ENCODE measurements at places on chromosomes 12 and 14.

- no peak for DNase-seq
Observed at GRCh38 chr12:14651371-14651770, 45.0 kb downstream of the GUCY2C start.

DNA sequence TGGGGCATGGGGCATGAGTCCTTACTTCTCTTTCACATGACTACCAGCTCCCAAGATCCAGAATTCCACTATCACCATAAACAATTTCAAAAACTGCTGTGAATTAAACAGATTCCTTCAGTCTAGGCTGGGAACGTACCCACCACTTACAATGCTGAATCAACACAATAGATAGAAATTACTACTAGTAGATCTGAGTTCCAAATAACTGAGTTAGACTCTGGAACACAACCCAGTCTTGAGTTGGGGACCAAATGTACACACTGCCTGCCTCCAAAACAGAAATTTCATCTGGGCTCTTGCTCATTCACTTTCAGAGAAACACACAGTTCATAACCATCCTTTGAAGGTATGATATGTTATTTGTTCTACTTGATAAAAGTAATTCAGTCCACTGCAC is 8.9 kb downstream of the CORO1C start:
- DNase-seq: no peak

DNA sequence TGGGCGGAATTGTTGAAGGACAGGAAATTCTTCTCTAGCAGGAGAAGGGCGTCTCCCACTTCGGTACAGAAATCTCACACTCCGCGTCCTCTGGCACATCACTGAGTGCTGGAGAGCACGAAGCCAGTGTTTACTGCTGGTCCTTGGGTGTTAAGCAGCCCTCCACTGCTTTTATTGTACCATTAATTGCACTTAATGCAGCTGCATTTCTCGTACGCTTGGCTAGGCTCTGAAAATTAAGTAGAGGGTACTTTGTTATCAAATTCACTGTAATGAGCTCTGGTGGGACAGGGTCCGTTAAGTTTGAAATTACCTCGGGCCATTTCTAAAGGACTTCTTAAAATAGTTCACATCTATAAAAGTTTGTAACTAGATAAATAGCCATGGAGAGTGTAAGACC is 411.2 kb downstream of the NPAS3 start:
- no peak for DNase-seq

DNA sequence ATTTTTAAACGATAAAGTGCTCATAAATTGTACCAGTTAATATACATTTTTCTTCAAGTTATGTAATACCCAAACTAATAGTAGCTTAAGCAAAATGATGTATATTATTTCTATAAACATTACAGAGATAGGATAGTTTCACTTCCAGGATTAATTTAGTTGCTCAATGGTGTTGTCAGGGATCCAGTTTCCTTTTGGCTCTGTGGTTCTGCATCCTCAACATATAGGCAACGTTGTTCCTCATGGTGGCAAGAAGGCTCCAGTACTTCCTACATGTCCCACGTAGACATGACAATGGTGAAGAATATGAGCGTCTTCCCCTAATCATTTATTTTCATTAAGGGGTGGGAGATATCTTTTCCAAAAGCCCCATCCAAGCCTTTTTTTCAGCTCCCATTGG is 60.7 kb upstream of the DCD start:
- no peak for DNase-seq

DNA sequence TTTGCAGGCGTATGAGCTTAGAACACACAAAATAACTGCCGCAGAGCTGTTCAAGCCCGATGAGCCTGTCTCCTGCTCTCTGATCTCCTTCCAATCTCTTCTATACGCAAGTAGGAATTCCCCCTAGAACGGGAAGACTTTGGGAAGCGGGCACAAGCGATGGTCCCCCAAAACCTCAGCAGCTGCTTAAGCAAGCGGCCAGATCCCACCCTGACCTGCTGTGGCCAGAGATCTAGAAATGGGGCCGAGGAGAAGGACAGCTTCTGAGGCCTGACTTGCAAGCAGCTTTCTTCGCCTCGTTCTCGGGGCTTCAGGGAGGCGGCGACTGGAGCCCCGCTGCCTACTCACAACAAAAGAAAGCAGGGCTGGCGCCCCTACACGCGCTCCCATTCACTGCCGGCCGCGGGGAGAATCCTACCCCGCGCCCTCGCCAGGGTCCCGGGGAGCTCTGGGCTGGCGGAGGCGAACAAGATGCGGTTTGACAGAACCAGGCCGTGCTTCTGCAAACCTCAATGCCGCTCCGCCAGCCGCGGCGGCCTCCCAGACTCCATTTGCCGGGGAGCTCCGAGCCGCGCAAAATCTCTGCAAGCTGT is 922 bp downstream of the TBX5 start:
- DNase-seq: no peak

GRCh38 chr12:29589851-29590250 is 92.4 kb upstream of the OVCH1 start:
- DNase-seq: no peak

- no peak for DNase-seq
Observed at GRCh38 chr12:106147956-106148355, 9.2 kb upstream of the NUAK1 start.

DNA sequence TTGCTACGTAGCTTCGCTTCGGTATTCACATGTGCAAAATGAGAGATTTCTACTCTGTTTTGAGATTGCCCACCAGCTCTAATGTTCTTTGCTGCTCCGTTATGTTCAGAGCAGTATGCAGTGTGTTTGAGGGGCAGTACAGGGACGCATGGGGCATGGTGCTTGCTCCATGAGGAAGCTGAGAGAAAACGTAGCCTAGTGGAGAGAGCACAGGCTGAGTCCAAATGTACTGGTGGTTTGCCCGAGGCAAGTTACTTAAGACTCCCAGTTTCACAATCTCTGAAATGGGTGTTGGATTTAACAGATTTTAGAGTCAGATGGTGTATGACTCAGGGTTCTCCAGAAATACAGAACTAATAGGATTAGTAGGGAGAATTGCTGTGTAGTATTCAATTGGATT is 310.5 kb downstream of the ETNK1 start:
- no peak for DNase-seq

DNA sequence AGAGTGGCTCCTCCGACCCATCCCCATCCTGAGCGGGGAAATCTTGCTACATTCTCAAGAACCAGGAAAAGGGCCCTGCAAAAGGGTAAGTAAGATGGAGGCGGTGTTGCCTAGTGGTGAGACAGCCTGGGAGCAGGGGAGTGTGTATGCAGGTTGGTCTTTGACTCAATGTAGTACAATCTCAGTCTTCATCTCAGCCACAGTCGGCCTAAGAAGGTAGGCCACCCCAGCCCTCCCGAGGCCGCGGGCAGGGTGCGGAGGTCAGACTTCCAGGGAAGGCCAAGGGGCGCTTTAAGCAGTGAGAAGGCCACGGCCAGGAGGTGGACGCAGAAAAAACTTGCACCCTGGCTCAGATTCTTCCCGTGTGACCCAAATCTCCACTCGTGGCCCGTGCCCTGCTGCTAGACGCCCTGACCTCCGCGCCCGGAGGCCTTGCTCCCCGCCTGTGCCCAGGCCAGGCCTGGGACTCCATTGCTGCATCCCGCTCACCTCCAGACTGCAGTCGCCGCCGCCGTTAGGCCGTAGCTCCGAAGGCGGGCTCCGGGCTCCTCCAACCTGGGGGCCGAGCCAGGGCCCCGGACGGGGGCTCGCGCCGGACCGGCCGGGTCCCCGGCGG is 435 bp downstream of the FOXM1 start:
- DNase-seq: no peak

- no peak for DNase-seq
Observed at GRCh38 chr14:37406095-37406494, 189.0 kb downstream of the FOXA1 start.

DNA sequence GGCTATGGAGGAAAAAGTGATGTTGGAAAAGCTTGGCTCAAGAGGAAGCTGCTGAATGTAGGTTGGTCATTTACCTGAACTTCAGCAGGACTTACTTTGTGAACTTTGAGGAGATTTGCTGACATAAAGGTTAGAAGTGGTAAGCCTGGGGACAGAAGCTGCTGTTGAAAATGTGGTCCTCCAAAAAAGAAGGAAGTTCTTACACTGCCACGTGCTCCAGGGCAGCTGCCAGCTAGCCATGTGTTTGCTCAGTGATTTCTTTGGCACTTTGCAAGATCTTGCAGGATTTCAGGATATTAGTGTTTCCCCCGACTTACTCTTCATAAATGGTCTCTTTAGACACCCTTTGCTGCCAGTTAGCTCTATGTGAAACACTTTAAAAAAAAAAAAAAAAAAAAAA is 14.8 kb upstream of the DYRK2 start:
- DNase-seq: no peak

GRCh38 chr12:15123401-15123800 is 97.8 kb downstream of the RERG start:
- DNase-seq: no peak

DNA sequence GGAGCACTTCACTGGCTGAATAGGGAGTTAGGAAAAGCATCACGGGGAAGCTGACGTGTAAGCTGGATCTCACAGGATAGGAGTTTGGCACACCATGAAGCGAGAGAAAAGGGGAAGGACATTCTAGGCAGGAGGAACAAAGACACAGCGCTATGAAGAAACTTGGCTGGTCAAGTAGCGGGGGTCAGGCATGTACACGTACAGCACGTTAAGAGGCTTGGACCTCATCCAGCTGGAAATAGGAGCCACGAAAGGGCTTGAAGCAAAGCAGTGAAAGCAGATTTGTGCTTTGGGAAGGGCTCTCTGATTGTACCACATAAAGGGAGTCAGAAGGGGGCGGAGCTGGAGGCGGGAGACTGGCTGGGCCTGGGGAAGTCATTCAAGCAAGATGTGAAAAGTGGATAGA is 19.6 kb upstream of the GALNT8 start:
- DNase-seq: no peak

DNA sequence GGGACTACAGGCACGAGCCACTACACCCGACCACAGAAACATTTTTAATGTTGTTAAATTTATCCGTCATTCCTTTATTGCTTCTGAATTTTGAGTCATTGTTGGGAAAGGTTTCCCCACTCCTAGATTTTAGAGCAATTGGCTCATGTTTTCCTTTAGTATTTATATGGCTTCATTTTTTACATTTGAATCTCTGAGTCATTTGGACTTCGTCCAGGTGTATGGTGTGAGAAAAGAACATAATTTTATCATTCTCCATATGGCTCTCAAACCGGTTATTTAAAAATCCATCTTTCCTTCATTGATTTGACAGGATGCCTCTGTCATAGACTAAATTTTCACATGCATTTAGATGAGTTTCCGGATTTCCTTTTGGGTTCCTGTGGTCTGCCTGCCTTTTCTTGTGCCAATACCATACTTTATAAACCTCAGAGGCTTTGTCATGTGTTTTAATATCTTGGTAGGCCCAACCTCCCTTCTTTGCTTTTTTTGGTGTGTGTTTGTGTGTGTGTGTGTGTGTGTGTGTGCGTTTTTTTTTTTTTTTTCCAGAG is 30.9 kb downstream of the LRTM2 start:
- no peak for DNase-seq

DNA sequence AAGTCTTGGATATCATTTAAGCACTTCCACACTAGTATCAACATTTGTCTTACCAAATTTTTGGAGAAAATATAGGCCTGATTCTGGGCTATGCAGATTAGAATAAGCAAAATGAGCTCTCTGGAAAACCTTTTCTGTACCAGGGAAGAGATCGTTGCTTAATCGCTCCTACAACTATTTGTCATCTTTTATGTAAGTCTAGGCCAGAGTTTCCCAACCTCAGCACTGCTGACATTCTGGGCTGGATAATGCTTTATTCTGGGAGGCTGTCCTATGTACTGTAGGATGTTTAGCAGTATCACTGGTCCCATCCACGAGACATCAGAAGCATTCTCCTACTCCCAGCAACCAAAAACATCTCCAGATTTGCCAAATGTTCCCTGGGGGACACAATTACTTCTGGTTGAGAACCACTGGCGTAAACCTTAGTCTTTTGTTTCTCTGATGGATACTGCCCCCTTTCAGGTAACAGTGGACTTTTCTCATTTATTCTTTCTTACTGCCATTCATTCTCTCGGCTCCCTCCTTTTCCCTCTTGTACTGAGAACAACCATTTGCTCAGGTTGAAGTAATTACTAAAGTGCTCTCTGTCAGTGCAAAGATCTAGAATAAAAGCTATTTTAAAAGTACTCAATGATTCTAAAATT is 316.9 kb upstream of the E2F7 start:
- no peak for DNase-seq

GRCh38 chr14:62029569-62029924 is 267.3 kb downstream of the SNAPC1 start:
- no peak for DNase-seq

- DNase-seq: no peak
Observed at GRCh38 chr14:64826333-64826732, 53.4 kb downstream of the SPTB start.

- no peak for DNase-seq
Observed at GRCh38 chr12:117279606-117280005, 81.8 kb downstream of the NOS1 start.

GRCh38 chr12:70430400-70430799 is 64.3 kb downstream of the KCNMB4 start:
- no peak for DNase-seq

DNA sequence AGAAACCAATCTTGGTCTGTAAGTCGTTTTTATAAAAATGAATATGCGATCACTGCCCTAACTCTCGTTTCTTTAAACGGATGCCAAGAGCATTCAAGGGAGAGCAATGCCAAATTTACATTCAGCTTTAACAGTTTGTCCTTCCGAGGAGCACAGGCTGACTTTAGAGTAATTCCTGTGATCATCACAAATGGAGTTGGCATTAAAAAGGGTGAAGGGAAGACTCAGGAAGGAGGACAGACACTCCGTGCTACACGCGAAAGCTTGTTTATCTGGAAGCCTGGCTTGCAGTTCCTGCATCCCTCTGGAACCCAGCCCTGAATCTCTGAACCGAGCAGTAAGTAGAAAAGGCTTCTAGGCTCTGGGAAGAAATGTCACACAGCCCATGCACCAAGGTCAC is 78.4 kb downstream of the PAPOLA start:
- no peak for DNase-seq

- DNase-seq: no peak
Observed at GRCh38 chr12:62191491-62192179, 68.6 kb upstream of the USP15 start.

DNA sequence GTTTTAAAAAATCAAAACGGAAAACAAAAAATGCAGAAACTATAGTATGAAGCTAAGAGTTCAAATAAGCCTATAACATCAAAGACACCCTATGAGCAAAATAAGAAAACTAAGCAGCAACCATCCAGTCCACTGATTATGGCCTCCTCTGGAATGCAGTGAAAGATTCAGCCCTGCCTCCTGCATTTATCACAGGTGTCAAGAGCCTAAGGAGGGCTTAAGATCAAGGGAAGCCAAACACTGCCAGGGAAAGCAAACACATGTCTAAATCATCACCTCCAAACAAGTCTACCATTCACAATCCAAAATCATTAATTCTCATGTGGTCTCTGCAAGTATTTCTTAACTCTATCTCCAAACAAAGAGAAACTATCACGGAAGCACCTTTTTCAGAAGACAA is 28.4 kb downstream of the SARNP start:
- no peak for DNase-seq

DNA sequence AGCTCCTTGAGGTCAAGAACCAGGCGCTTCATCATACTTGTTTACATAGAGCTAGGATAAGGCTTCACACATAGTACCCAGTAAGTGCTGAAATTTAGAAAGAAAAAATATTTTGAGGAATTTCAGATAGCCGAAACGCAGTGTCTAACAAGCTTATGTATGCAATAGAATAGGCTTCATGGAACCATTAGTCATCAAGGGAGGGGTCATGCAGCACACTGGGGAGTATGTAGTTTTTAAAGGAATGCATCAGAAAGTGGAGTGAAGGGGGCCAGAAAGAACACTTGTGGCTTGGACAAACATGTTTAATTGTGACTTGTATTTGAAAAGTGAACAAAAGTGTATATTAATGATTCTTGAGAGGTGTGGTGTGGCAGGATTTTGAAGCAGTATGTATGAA is 38.1 kb downstream of the DBX2 start:
- DNase-seq: no peak

- no peak for DNase-seq
Observed at GRCh38 chr12:122975790-122976647, 975 bp downstream of the OGFOD2 start.

All from CD4-positive, alpha-beta T cell treated with Interferon alpha-2 for 1 hour (primary cell).